Small intestine (tissue), 16 donors: ENCODE measurements at places on chromosomes 3 and 15.
A peak's percentile ranks its signal among the peaks of the same experiment; 100 is the strongest.

DNA sequence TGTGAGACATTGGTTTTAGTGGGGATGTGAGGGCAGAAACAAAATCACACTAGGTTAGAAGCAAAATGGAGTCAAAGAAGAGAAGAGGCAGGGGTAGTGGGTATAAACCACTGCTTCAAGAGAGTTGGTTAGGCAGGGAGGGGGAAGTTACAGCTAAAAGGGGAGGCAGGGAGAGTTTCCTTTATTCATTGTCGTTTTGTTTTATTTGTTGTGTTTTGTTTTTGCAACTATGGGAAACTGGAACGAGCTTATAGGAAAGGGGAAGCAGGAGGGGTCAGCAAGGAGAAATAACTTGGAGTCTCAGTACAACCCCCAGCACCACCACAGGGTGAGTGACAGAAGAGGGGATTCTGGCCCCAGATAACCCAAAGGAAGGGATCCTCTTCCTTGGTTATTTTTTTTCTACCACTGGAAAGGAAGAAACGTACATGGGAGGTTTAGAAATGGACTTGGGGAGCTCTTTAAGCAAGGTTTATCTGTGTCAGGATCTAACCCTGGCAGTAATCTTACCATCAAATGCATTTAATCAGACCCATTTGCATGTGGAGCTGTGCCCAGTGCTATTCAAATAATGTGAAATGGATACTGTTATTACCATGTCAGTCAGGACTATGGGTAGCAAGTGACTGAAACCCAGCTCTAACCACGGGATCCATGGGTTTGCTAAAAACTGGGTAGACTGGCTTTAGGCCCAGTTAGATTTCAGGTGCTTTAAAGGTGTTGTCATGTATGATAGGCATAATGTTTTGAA, 68.7 kb downstream of the CCNL1 start:
- H3K4me3 ChIP-seq: no peak overlapping the region
- H3K27ac ChIP-seq: peak overlapping the region; percentile 15
- DNase-seq: no peak
- no peaks in the 10 kb centered on the region for H3K27me3 ChIP-seq

GRCh38 chr15:91150502-91151160, 50.6 kb downstream of the SV2B start:
- H3K36me3 ChIP-seq: no peaks in the 10 kb centered on the region
- H3K27me3 ChIP-seq: no peaks in the 10 kb centered on the region
- DNase-seq: no peak
- H3K4me3 ChIP-seq: no peak overlapping the region

DNA sequence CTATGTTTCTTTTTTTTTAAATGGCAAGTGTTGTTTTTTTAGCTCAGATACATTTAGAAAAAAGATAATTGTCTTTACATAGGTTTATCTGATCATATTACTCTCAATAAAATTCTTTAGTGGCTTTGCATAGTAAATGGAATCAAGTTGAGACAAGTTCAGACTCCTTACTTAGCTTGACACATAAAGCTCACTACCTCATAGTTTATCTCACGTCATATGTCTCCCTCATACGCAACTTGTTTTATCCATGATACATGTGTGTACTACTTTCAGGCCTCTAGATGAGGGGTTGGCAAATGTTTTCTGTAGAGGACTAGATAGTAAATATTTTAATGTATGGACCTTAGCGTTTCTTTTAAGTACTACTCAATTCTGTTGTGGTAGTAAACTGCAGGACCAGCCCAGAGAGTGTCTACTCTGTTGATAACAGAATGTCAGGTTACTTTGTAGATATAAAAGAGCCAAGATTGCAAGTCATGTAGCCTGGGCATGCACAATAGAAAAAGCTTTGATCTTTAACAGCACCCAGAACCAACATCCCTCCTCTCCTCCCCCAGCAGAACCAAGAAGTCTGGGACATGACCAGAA, 28.2 kb upstream of the MGA start:
- H3K27ac ChIP-seq: no peak overlapping the region
- no peak for DNase-seq
- H3K4me1 ChIP-seq: no peaks in the 10 kb centered on the region
- H3K27me3 ChIP-seq: no peaks in the 10 kb centered on the region

DNA sequence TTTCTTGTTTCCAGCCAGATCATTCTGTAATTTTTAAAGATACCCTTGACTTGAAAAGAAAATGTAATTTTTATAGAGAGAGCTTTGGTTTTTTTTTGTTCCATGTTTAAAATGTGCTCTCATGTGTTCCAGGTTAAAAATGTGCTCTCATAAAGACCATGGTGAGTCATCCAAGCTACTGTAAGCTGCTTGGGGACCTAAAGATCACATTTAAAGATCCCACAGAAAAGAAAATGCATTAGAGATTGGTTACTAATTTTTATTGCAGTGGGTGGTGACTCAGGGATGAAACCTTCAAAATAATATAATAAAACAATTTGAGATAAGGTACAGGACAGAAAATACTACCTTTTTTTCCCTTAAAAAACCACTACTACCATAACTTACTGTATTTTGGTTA, 11.0 kb downstream of the TCF12 start:
- H3K4me3 ChIP-seq: no peak overlapping the region
- no peaks in the 10 kb centered on the region for H3K36me3 ChIP-seq
- H3K27ac ChIP-seq: peak overlapping the region; percentile 52
- H3K27me3 ChIP-seq: no peaks in the 10 kb centered on the region
- peak; percentile 70 for DNase-seq
- H3K4me1 ChIP-seq: peaks cover 9% of the 10 kb centered on the region

GRCh38 chr3:73883497-73883896, 258.8 kb upstream of the PDZRN3 start:
- no peaks in the 10 kb centered on the region for H3K27me3 ChIP-seq
- DNase-seq: no peak
- no peak overlapping the region for H3K4me3 ChIP-seq
- H3K36me3 ChIP-seq: no peaks in the 10 kb centered on the region
- no peak overlapping the region for H3K27ac ChIP-seq
- H3K4me1 ChIP-seq: no peaks in the 10 kb centered on the region

DNA sequence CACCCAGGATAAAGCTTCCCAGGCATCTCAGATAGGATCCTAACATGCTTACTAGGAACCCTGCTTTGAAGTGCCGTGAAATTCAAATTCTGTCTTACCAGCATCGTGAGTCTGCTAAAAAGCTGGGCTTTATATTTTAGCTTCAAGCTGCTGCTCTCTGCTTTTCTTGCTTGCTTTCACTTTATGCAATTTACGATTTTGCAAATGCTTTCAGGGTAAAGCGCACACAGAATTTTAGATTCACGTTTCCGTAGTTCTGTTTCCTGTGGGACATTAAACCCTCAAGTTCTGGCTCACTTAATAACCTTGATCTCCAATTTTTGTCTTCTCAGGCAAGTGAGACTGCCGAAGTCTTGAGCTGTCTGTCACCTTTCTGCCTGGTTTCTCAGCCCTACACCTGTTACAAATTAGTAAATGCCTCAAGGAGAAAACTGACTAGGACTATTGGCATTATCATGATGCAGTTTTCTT, 170.5 kb upstream of the TGFBR2 start:
- H3K4me1 ChIP-seq: no peaks in the 10 kb centered on the region
- H3K36me3 ChIP-seq: no peaks in the 10 kb centered on the region
- no peaks in the 10 kb centered on the region for H3K27me3 ChIP-seq
- no peak for DNase-seq
- H3K27ac ChIP-seq: no peak overlapping the region
- no peak overlapping the region for H3K4me3 ChIP-seq

- H3K4me3 ChIP-seq: no peak overlapping the region
- no peaks in the 10 kb centered on the region for H3K4me1 ChIP-seq
- no peaks in the 10 kb centered on the region for H3K36me3 ChIP-seq
- no peak overlapping the region for H3K27ac ChIP-seq
- DNase-seq: no peak
These were observed 34.4 kb upstream of the CCDC80 start for GRCh38 chr3:112675349-112675748.

DNA sequence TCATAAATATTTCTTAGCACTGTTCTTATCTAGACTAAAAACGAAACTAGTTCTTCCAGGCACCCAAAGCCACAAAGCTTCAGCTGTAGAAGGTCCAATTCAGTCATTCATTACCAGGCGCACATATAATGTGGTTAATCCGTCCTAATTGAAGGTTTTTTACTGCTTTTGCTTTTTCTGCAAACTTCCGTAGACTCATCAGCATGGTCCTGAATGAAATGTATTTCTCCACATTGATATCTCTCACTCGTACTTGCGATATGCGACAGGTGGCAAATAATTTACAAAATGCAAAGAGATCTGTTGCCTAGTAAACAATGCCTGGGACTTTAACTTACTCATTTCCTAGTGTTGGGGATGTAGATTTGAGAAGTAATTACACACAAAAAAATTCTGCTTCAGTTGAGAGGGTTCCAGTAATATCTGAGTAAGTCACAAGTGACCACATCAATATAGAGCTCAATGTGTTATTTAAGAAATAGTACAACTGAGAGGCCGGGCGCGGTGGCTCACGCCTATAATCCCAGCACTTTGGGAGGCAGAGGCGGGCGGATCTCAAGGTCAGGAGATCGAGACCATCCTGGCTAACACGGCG, 75.0 kb upstream of the MBNL1 start:
- peak overlapping the region; percentile 69 for H3K27ac ChIP-seq
- H3K27me3 ChIP-seq: no peaks in the 10 kb centered on the region
- peak; percentile 71 for DNase-seq
- no peaks in the 10 kb centered on the region for H3K4me1 ChIP-seq

DNA sequence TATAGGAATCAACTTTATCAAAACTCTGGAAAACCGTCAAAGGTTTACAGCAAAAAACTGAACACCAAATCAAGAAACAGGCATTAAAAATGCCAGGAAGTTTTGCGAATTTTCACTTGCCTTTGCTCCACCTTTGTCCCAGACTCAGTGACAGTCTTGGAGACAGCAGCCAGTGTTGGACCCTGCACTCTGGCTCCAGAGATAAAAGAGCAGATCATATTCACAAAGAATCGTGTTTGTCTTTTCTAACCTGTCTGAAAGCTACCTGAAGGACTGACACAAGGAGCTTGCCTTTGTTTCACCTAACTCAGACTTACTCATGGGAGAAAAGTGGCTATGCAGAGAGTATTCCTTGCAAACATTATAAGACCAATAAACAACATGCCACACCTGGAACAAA, 74.0 kb upstream of the TCF12 start:
- H3K4me3 ChIP-seq: no peak overlapping the region
- H3K27ac ChIP-seq: peak overlapping the region; percentile 34
- H3K36me3 ChIP-seq: no peaks in the 10 kb centered on the region
- H3K27me3 ChIP-seq: no peaks in the 10 kb centered on the region

GRCh38 chr15:57158589-57158988, 217.7 kb upstream of the CGNL1 start:
- DNase-seq: no peak
- H3K27ac ChIP-seq: no peak overlapping the region
- H3K36me3 ChIP-seq: peaks cover 4% of the 10 kb centered on the region
- H3K4me1 ChIP-seq: no peaks in the 10 kb centered on the region
- H3K4me3 ChIP-seq: no peak overlapping the region
- no peaks in the 10 kb centered on the region for H3K27me3 ChIP-seq

- DNase-seq: peak; percentile 52
- peaks cover 4% of the 10 kb centered on the region for H3K4me1 ChIP-seq
- H3K27ac ChIP-seq: no peak overlapping the region
- no peak overlapping the region for H3K4me3 ChIP-seq
- no peaks in the 10 kb centered on the region for H3K27me3 ChIP-seq
These were observed 13.6 kb upstream of the LACTB start for GRCh38 chr15:63107895-63108546.

GRCh38 chr3:133973249-133973980, 56.3 kb downstream of the SLCO2A1 start:
- DNase-seq: no peak
- no peak overlapping the region for H3K4me3 ChIP-seq
- H3K27ac ChIP-seq: no peak overlapping the region
- no peaks in the 10 kb centered on the region for H3K27me3 ChIP-seq
- no peaks in the 10 kb centered on the region for H3K4me1 ChIP-seq

DNA sequence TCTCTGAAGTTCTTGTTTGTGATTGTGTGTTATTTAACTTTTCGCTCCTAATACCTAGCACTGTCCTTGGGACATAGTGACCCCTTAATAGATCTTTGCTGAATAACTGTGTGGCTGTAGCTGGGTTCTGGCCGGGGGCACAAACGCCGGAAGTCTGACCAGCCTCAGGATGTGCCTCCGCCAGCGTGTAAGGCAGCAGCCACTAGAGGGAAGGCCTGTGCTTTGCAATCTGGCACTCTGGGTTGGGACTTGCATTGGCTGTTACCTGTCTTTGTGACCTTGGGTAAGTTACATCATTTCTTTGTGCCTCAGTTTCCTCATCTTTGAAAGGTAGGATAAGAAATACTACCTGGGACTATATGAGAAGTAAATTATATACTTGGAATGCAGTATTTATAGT, 158.7 kb downstream of the GHSR start:
- no peaks in the 10 kb centered on the region for H3K27me3 ChIP-seq
- peak overlapping the region; percentile 27 for H3K27ac ChIP-seq
- DNase-seq: no peak
- H3K4me1 ChIP-seq: peaks cover 15% of the 10 kb centered on the region
- no peak overlapping the region for H3K4me3 ChIP-seq

DNA sequence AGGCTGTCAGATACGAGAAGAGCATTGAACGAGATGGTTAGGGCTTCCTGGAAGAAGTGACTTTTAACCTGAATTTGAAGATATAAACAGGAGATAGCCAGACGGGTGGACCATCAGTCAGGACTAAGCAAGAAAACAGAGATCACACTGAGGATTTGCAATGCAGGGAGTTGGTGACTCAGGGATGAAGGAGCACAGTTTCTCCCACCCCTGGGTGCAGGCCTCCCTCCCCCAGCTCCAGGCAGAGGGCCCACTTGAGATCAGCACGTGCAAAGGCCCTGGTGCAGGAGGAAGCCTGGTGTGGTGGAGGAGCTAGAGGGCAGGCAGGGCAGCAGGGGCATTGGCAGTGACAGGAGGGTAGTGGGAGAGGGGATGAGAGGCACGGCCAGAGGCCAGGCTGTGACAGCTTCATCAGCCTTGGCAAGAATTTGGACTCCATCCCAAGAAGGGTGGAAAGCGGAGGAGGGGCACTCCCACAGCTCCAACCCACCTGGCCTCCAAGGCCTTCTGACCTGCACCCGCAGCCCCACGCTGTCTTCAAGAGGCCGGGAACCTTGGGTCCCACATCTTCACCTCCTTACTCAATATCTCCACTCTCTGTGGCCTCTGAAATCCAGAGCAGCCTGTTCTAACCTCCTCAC, 8.7 kb upstream of the PCSK6 start:
- no peak overlapping the region for H3K4me3 ChIP-seq
- no peaks in the 10 kb centered on the region for H3K27me3 ChIP-seq
- no peak overlapping the region for H3K27ac ChIP-seq
- no peaks in the 10 kb centered on the region for H3K36me3 ChIP-seq
- H3K4me1 ChIP-seq: no peaks in the 10 kb centered on the region

DNA sequence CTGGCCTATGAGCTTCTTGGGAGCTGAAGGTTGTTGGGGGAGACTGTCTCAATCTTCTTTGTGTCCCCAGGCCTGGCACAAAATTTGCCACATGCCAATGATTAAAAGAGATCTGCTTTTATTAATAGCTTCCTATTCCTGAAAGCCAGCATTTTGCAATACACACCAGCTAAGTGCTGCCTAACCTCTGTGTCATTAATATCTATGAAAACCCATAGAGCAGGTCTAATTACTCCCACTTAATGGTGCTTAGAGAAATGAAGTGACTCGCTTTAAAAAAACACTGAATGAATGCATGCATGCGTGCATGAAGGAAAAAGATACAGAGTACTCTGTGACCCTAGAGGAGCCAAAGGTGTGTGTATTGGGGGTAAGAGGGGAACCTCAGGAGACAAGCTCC, 55.0 kb downstream of the SLC6A1 start:
- no peak for DNase-seq
- no peaks in the 10 kb centered on the region for H3K27me3 ChIP-seq
- H3K4me3 ChIP-seq: no peak overlapping the region

GRCh38 chr3:187900993-187901755, 155.9 kb upstream of the BCL6 start:
- no peaks in the 10 kb centered on the region for H3K4me1 ChIP-seq
- no peaks in the 10 kb centered on the region for H3K27me3 ChIP-seq
- H3K4me3 ChIP-seq: no peak overlapping the region
- no peak for DNase-seq
- H3K27ac ChIP-seq: no peak overlapping the region
- no peaks in the 10 kb centered on the region for H3K36me3 ChIP-seq
